Smooth muscle cell of the coronary artery (primary cell): ENCODE measurements at places on chromosomes 1 and 21. TPM values are rescaled to one million over a fixed set of nuclear protein-coding genes. Genes with fewer than 3 reads are reported as not detected.

Gene VWA5B1
- total RNA-seq: not detected in 2 replicates

Gene EIF4G3
- 12.5 and 23.8 TPM in 2 replicates for total RNA-seq

Gene OR2T2
- total RNA-seq: not detected in 2 replicates

Gene KLHDC9
- 0.23 and 1.5 TPM in 2 replicates for total RNA-seq

Gene ITPKB
- total RNA-seq: 2.8 and 5.3 TPM in 2 replicates
